ENCODE measurements at places on chromosomes 5 and 9. TPM values are rescaled to one million over a fixed set of nuclear protein-coding genes. Genes with fewer than 3 reads are reported as not detected.

DNA sequence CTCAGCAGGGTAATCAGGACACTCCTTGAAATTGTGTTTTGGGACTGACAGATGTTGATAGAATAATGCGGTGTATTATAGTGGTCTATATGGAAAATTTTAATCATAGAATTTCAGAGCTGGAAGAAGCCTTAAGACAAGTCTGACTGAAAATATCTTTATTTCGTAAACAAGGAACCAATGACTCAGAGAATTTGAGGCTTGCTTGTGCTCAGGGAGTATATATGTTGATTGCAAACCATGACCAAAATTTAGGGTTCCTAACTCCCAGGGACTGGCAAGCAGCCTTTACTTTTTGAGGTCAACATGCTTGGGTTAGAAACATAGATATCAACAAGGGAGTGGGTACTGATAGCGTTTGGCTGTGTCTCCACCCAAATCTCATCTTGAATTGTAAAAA, 287.2 kb downstream of the CD180 start:
- DNase-seq = no peak

DNA sequence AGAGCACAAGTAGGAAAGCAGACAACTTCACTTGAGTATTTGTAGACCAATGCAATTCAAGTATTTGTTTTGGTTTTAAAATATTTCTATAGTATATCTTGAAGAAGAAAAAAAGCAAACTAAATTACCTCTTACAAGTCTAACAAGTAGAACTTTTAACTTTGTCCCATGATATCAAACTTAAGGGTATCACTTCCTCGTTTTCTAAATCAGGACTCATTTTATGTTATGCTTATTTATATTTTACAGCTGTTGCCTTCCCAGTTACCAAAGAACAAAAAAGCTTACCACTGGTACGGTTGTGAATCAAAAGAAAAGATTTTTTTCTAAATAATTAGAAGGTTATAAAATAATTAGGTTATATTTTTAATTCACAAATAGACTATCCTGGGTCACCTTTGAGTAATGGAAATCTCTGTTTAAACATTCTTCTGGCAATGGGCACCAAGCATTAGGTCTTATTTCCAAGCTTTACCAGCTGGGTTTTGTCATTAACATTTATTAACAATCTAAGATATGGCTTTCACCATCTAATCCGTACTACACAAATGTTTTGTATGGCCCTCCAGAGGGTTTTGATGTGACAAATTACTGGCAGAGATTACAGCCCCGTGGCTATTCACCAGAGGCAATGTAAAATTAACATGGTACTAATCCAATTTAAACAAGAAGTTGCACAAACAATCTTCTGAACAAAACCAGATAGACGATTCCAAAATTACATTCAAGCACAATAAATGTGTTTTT, 63.6 kb downstream of the CEP120 start:
- DNase-seq = no peak

DNA sequence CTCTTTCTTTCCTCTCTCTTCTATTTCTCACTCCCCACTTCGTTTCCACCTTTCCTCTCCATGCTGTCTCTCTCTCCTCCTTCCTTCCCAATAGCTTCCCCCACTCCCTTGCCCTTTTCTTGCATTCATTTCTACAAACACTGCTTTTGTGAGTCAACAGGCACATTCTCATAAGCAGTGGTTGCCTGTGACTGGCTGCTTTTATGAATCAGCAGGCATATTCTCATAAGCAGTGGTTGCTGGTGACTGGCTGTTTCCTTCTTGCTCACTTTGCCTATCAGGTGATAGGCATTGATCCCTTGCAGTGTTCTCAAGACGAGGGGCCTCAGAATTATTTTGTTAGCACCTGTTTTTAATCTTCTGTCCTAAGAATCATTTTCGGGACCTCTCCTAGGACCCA, 116.1 kb upstream of the ACTBL2 start:
- no peak for DNase-seq

DNA sequence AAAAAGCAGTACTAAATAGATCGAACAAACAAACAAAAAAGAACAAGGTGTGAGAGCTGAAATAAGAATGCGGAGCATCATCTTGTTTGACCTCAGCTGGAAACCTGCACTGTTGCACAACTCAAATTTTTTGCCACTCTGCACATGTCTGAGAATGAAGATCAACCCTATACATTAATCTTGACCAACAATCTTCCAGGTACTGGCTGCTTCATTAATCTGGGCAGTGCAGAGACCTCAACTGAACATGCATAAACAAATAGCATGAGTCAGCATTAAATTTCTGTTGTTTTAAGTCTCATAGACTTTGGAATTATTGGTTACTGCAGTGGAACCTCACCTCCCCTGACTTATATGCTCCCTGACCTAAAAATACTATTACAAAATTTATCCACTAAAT, 114.6 kb upstream of the FTMT start:
- DNase-seq = no peak

DNA sequence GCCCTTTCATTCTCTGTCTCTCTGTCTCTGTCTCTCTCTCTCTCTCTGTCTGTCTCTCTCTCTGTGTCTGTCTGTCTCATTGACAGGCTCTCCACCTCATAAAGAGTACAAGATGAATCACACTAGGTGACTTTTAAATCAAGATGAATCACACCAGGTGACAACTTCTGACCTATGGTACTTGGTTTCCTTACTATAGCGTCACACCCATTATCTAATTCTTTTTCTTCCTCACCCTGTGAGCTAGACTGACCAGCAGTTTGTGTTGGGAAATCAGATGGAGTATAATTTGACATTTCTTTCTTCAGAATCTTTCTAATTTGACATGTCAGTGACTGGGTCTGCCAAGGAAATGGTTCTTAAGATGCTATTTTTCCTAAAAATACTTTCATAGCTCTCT, 232.9 kb downstream of the ARRDC3 start:
- no peak for DNase-seq

DNA sequence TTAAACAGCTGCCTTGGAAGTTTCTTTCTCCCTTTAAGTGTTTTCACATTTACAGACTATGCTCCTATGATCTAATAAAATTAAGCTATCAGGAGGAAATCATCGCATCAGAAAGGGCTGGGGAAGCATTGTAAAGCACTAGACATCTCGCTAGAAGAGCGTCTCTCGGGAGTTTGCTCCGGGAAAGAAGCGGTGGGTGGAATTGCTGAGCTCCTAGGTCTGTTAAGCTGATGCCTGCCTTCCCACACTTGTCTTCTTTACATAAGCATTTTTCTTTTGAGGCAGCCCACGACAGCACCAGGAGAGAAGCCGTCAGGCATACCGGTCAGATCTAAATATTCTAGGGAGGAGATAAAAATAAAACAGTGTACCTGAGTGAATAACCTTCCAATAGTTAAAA, 541.7 kb upstream of the TUSC1 start:
- no peak for DNase-seq

DNA sequence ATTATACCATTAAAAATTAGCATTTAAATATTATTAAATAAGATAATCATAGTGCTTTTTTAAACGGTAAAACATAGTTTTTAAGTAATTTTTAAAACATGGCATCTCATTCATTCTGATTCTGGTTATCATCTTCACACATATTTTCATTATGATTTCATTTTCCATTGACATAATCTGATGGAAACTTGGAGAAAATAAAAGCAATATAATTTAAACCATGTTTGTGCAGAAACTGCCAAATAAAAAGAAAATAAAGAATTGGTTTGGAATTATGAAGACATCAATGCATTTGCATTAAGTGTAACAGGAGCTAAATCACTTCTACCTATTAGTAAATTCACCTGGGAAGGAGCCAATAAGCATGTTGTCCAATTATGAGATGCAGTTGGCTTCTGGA, 490.1 kb upstream of the CD180 start:
- DNase-seq = no peak

DNA sequence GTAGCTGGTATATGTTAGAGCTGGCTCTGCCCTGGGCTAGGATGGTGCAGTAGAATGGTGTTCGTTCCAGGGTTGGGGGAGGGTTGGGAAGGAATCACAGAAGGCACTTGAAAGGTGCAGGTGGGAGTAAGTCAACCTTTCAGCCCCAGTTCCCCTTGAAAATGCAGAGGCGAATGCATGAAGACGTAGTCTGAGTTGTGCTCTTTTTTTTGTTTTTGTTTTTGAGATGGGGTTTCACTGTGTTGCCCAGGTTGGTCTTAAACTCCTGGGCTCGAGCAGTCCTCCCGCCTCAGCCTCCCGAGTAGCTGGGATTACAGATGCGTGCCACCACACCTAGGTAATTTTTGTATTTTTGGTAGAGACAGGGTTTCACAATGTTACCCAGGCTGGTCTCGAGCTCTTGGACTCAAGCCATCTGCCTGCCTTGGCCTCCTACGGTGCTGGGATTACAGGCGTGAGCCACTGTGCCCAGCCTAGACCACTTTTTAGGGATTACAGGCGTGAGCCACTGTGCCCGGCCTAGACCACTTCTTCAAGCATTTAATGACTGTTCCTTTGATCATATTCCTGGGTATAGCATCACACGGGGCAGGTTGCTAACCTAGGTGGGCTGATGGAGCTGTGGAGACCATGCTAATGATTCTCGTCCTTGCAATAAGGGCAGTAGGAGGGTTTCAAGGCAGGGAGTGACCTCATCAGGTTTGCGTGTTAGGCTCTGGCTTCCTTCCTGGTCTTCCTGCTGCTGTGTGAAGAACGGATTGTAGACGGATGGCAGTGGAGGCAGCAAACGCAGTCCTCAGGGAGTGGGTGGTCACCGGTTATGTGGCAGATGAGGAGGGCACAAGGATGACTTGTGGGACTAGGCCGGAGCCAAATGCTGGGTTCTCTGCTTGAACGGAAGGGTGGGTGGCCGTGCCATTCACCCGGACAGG, 13.7 kb downstream of the EHMT1 start:
- DNase-seq = no peak

DNA sequence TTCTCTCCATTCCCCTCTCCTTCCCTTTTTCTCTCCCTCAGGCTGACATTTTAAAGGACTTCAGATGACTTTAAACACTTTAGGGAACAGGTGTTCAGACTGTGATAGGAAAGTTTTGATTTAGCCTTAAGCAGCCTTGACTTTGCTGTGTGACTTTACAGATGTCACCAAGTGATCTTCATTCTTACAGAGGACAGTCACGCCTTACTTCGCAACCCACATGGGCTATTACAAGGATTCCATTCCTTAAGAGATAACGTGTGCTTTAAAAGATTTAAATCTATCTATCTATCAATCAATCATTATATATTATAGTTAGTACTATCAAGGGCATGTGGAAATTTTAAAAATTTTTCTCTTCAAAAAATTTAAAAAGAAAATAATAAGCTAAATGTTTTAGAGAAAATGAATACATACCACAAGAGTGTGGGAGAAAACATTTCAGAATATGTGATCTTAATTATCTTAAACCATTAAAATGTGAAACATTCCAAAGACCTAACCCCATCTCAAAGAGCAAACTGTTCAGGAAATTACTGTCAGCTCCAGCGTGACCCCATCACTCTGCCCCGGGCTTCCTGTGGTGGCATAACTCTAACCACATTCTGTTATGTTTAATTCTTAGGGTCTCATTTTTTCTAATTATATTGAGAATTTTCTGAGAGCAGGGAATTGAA, 530.5 kb downstream of the SEMA5A start:
- no peak for DNase-seq

- DNase-seq = no peak
Observed at GRCh38 chr9:91411096-91411771, 12.4 kb downstream of the NFIL3 start.

DNA sequence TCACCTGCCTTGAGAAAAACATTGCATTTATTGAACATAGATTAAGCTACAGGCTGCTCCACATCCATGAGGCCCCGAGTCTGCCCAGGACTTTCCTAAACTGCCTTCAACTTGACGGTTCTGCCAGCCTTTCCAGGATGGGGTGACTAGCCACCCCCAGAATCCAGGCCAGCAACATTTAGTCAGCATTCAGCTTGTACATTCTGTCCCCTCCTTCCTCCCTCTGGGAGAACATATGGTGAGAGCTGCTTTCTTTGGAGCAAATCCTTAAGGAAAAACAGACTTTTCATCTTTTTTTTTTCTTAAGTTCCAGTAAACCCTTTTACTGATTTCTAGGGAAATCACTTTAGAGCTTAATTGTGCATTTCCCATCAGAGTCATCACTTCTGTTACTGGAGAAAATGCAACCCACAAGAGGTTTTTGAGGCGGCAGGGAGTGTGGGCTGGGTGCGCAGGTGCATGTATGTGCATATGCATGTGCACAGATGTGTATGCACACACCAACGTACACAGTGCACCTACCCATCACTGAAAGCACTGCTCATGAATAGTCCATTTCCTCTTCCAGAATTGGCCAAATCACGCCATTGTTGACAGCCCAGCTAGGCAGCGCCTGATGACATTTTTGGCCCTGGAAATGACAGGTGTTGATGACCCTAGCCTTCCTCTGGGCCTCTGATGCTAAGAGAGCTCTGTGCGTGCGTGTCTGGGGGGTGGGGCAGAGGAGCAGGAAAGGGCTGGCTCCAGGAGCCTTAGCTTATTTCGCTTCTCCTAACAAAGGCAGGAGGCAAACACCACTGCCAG, 145.6 kb downstream of the HSD17B3 start:
- no peak for DNase-seq

DNA sequence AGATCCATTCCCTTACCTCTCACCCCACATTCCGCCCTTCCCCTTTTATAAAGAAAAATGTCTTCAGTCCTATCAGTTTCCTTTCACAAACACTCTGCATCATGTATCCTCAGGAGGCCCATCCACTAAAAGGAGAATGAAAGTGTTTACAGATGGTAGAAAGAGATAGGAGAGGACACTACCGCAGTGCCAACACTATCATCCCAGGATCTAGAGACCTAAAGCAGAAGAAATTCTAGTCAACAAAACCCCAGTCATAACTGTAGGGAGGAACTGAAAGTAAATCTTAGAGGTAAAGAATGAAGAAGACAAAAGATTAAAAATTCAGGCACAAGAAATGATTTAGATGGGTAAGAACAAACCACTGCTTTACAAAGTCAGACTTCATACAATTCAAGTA, 114.1 kb downstream of the MLLT3 start:
- no peak for DNase-seq

DNA sequence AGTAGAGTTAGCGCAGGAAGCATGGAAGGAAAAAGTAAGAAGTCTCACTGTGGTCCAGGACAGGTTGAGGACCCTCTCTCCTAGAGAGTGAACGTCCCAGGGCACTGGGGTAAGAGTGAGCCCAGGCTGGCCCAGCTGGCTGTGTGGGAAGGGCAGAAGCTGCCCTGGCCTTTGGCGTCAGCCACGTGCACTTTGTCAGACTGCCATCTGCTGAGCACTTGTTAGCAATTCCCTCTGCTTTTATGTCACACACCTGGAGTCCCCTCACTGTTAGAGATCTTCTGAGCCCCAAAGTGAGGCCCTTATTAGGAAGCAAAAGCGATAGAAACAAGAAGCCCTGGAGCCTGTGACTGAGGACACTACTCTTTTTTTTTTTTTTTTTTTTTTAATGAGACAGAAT, 79.1 kb downstream of the UGCG start:
- no peak for DNase-seq

DNA sequence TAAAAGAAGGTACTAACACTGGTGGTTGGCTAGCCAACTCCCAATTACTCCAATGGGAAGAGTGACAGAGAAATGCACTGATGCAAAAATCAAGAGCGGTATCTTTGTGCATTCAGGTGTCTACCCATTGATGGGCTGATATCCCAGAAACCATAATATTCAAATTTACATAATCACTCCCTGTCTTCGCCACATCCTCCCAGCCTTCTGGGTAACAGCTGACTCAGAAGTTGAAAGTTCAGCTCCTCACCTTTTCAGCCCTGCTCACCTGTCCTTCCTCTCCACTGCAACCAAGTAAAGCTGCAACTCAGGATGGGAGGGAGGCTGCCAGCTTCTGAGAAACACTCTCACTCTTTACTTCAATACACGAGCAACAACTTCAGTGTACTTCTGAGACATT, 6.9 kb downstream of the SUSD1 start:
- no peak for DNase-seq

Gene ZNF608
- 11.3 TPM for total RNA-seq

Gene RAB3C
- total RNA-seq = 0.24 TPM

Gene ADAMTS2
- total RNA-seq = 3.1 TPM

Gene KIAA0825
- 4.6 TPM for total RNA-seq

Gene PCSK5
- 7.1 TPM for total RNA-seq

Gene CDHR2
- 0.10 TPM for total RNA-seq

All from suprapubic skin (tissue), 4 donors.